ENCODE measurements at places on chromosomes 4 and X.

GRCh38 chr4:107044170-107044569 lies 8.1 kb upstream of the DKK2 start:
- no peak for DNase-seq

DNA sequence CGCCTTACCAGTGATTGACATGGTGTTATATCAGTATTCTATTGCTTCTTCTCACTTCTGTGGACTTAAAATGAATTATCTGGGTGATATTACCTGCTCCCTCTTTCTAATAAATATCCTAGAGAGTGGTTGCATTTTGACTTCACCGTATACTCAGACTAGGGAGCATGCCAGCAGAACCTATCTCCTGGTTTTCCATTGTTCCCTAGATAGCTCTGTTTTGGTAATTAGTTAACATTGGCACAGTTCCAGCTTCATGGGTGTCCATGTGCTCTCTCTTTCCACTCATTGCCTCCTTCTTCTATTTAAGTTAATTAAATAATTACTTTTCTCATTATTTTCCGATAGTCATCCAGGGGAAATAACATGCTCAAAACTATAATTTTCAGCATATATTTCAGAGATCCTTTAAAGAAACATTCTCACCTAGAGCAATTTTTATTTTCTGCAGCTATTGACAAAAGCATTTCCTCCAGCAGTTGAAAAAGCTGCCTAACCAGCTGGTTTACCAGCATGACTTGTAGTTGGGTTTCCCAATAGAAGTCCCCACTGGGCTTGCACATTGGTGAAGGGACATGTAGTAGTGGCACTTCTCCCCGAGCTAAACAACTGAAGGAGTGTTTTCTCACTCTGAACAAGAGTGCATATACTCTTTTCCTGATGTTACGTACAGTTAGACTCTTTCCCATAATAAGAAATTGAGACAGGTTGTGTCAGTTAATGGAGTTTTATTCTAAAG lies 27.9 kb upstream of the PAPSS1 start:
- DNase-seq, result no peak

GRCh38 chr4:155170569-155170968 lies 37.9 kb upstream of the NPY2R start:
- DNase-seq, result no peak

DNA sequence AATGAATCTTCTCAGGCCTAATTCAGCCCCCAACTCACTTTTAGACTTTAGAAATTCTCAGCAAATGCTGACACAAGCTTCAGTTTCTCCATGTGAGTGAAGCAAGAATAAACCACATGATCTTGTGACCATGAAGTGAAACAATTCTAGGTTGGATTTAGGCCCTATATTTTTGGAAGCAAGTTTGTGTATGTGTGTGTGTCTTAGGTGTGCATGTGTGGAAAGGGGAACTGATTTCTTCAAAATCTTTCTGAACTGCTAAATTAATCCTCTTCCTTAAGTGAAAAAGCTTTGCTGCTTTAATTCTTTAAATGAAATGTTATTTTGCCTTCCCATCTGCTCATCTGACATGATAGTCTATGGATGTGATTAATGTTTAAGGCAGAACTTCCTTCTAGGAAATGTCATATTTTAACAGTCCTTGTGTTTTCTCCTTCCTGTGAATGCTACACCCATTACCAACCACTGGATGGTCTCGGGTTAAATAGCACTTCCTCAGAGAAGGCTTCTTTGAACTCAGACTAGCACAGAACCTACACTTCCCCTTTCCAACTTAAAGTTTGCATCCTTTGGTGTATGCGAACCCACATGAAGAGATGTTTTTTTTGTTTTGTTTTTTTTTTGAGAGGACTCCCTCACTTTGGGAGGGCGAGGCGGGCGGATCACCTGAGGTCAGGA lies 1.2 kb upstream of the TMEM144 start:
- no peak for DNase-seq

DNA sequence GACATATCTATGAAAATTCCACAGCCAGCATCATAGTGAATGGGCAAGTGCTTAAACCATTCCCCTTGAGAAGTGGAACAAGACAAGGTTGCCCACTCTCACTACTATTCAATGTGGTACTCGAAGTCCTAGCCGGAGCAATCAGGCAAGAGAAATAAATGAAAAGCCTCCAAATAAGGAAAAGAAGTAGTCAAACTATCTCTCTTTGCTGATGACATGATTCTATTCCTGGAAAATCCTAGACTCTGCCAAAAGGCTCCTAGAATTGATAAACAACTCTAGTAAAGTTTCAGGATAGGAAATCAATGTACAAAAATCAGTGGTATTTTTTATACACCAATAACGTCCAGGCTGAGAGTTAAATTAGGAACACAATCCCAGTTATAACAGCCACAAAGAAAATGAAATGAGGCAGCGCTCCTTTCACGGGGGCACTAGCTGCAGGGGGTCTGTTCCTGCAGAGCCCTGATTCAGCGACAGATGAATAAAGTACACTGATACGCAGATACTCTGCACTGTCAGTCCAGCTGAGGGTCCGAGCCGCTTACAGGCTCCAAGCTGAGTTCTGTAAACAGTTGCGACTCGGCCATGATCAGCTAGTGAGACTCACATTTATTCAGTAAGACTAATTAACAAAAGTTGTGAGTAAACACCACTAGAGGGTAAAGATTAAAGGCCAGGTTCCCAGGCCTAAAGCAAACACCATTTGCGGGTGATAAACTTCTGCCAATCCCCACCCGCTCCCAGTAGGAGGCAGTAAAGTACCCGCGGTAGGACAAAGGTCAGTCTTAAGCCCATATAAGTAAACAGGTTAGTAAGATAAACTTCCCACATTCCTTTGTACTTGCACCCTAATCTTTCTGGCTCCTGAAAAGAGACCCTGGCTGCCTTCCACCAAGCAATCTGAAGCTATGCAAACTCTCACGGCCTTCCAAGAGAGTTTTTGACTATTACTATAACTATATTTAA lies 290.6 kb upstream of the GRID2 start:
- DNase-seq, result no peak

GRCh38 chr4:38366456-38366855 lies 297.5 kb upstream of the KLF3 start:
- peak; percentile 30 for DNase-seq

- DNase-seq, result peak; percentile 7
These were observed 54.8 kb downstream of the ENOPH1 start for GRCh38 chr4:82484996-82485783.

DNA sequence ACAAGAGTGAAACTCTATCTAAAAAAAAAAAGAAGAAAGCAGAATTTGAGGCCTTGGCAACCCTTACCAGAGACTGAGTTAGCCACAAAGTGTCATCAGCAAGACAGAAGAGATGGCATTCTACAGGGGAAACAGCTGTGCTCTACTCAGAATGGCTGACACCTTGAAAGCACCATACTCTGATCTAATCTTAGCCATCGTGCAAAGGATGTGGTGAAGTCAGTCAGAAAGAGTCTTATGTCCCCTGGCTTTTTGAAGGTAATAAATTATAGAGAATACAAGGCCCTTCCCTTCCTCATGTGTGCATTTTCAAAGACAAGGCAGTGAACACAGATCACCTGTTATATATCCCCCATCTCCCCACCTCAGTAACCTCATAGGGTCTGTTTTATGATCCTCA lies 13.2 kb downstream of the CLNK start:
- no peak for DNase-seq

DNA sequence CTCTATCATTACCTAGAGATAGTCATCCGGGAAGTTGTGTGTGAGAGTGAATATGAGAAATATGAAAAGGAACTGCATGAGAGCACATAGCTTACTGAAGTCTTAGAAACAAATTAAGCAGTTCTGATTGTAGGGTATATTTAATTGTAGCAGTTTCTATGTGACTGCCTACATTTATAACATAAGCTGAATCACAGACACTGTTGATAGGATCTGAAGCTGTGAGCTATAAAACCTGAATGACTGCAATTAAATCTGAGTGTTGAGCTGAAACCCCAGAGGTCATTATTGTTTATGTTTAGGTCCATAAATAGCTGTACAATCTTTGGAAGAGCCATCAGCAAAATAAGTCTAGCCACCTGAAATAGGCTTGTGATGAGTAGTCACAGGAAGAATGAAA lies 210.1 kb upstream of the CXCL13 start:
- DNase-seq, result no peak

DNA sequence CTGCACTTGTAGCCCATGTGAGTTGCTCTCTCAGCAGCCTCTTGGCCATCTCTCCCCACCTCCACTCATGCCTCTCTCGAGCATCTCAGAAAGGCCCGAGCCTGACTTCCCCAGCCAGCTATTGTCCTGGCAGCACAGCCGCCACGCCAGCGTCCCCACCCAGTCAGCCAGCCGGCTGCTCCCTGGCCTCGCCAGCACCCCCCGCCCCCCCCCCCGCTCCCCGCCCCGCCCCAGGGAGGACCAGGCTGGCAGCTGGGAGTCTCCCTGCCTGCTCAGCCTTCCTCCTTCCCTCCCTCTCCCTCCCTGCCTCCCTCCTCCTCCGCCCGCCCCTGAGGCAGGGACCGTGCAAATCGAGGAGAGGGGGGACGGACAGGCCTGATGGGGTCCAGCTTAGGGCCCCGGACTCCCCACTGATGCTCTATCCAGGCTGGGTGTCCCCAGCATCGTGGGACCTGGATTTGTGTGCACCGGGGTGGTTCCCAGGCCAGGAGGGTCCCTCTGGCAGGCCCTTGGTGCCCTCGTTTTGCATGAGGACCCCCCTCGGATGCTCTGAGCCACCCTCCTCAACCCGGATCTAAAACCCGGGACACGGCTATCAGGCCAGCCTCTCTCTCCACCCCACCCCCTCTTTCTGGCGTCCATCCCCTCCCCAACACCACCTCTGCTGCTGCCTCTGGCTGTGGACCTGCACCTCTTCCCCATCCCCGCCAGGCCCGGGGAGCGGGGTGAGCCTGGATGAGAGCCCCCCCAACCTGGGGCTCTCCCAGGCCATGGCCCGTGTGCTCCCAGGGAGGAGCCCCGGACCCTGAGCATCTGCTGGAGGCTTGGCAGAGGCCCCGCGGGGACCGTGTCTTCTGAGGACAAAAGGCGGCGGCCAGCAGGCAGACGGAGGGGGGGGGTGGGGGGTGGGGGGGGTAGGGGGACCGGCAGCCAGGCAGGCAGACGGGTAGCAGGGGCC lies at the start of gene GPR173:
GPR173 (plus strand) TSS at position 621 of the 958 bp plus-strand sequence. CDS start 27,833 bp downstream, outside the sequence.
- DNase-seq, result peak; percentile 26

DNA sequence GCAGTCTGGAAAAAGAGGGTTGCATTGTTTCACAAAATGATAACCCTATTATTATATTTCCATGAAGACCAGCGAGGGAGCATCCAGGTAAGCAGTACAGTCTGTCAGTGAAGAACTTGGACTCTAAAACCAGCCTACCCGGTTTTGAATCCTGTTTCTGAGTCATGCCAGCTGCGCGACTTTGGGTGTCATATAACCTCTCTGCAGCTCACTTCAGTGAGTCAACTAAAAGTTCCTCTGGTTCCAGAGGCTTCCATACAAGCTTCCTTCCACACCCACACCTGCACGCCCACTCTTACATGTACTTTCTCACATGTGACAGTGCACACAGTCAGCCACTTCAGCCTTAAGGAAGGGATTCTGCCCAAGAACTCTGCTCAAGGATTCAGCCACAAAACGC lies 49.8 kb upstream of the PRPS2 start:
- DNase-seq, result no peak

GRCh38 chr4:93320356-93320755 lies 508.2 kb upstream of the ATOH1 start:
- no peak for DNase-seq

DNA sequence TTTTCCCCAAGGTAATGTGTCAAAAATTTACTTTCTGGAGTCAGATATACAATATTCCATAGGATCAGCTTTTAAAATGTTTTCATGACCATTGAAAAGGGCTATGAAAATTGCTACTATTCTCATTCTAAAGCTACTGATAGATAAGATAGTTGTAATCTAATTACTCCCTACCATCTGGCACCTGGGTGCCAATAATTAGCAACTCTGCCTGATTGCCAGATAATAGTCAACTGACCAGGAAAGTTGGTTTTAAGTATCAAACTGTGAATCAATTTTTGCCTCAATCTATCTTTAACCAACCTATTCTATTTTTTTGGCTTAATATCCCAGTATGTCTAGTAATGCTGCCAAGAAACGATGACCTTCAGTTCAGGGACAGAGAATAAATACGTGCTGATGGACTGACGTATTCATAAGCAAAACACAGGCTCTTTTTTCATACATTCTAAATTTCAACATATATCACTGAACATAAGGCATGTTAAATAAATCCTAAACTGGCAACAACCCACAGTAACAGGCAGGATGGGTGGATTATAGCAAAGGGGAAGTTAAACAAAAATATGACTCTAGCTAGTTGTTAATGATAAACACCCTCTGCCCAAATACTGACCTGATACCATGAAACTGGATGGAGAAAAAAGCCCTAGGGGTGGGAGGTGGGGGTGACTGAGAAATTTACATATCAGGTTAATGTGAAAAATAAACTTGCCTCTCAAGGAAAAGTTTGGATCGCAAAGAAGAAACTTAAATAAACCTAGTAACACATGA lies 18.2 kb downstream of the SH3RF1 start:
- no peak for DNase-seq

DNA sequence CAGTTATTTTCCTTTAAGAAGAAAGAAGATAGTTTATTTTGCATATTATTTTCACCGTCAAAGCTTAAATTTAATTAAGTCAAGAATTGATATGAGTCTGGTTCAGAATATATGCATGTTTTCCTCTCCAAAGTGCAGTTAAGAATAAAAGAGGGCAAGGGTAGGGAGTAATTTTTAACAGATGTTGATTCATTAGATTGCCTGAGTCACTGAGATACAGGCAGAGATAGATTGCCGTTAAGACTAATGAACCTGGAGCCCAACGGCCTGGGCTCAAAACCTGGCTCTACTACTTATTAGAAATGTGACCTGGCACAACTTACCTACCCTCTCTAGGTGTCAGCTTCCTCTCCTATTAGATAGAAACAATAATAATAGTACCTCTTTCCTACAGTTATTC lies 1037.4 kb upstream of the PABPC4L start:
- DNase-seq, result no peak

GRCh38 chrX:82723806-82724205 lies 784.3 kb upstream of the POU3F4 start:
- no peak for DNase-seq

- no peak for DNase-seq
These were observed 162.0 kb upstream of the EOLA2 start for GRCh38 chrX:150100261-150100660.

- no peak for DNase-seq
These were observed 31.6 kb upstream of the SOD3 start for GRCh38 chr4:24763631-24764297.

DNA sequence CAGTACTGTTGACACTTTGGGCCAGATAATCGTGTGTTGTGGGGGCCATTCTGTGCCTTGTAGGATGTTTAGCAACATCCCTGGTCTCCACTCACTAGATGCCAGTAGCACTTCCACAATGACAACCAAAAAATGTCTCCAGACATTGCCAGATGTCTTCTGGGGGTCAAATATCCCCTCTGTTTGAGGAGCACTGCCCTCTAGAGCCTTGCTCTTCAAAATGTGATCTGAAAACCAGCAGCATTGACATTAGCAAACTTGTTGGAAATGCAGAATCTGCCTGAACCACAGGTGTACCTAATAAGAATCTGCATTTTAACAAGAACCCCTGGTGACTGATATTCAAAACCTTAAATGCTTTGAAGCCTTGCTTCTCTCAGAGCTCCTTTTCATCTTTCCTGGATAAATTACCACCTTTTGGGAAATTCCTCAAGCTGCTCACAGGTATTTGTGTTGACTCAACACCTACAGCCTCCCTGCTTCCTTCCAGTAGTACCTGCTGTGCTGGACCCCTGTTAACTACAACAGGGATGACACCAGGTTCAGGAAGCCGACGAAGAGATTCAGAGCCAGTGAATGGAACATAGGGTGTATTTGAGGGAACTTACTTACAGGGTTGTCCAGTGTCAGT lies 459.0 kb upstream of the NR3C2 start:
- DNase-seq, result no peak
